ENCODE measurements at places on chromosomes 6 and 20.

DNA sequence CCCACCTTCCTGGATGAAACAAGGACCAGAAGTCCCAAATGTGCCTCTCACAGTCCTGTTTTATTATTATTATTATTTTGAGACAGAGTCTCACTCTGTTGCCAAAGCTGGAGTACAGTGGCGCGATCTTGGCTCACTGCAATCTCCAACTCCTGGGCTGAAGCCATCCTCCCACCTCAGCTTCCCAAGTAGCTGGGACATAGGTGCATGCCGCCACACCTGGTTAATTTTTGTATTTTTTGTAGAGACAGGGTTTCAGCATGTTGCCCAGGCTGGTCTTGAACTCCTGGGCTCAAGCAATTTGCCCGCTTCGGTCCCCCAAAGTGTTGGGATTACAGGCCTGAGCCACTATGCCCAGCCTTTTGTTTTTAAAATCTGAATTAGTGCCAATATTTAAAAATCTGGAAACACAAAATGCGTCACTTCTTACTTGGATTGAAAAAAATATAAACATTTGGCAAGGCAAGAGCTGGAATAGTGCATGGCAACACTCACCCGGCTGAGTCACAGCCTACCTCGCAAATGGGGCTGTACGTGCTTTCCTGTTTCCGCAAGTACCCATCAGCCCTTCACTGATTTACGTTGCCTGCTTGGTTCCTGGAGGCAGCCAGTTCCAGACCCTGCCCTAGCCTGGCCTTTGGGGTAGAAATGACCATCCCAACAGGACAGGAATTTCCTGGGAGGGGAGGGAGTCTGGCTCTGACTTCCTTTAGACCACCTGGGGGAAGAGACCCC, 6.3 kb downstream of the SDCBP2 start:
- no peak for DNase-seq

GRCh38 chr6:27582928-27583725, 110.2 kb upstream of the ZNF184 start:
- no peak for DNase-seq

DNA sequence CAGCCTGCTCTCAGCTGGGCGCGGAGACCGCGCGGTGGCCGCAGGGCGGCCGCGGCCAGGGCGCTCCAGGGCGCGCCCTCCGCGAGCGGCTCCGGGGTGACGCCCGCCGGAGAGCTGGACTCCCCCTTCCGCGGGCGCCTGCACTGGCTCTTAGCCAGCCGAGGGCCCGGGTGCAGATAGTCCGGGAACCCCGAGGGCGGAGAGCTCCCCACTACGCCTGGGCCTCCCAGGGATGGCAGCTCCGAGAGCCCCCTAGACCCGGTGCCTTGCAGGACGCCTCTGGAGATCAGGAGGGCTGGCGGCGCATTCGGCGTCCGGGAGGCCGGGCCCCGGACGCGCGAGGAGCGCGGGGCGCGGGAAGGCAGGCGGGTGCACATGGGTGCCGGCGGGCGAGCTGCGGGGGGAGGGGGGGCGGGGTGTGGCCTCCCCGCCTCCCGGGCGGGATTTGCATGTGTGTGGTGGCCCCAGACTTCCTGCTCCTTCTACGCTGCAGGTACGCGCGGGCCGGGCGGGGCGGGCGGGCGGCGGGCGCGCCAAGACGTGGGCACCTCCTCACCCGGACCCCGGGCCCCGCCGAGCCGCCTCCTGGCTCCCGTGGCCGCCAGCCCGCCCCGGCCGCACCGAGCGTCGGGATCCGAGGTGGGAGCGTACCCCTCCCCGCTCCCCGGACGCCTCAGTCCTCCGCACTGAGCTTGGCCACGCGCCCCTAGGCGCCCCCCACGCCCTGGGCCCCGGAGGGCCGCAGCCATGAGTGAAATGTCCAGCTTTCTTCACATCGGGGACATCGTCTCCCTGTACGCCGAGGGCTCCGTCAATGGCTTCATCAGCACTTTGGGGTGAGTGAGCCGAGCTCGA, at the start of gene ITPR3:
Gene ITPR3, plus strand, starts transcription at position 467 of the 855 bp plus-strand sequence. Its CDS starts 281 bp downstream, at position 748.
- DNase-seq: no peak

DNA sequence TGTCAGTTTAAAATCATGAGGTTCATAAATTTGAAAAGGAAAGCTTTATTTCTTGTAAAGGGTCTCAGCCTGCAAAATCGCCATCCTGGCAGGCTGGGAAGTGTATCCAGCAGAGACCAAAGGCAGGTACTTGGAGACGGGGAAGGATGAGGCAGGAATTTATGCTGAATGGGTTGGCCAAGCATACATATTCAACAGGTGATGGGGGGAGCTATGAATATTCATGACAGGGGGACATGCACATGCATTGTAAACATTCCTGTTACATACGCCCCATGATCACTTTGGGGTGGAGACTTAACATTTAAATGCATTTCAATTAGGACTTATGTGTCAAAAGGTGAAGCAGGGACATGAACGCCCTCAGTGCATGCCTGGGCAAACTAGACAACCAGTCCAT, 9.8 kb upstream of the SLC22A1 start:
- DNase-seq: no peak

GRCh38 chr6:44078827-44079671, 48.2 kb downstream of the MRPL14 start:
- no peak for DNase-seq

DNA sequence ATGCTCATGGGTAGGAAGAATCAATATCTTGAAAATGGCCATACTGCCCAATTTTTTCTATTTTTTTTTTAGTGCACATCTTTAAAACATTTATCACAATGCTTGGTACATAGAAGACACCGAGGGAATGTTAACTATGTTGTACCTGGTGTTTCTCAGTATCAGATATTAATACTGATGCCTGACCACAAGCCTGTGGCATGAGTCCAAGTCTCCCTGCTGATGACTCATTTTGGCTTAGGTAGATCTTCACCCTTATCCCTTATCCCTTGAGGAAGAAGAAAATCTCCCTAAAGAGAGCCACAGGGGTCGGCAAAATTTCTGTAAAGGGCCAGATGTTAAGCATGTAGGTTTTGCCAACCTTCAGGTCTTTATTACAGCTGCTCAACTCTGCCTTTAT, 14.5 kb downstream of the CD109 start:
- no peak for DNase-seq
